ENCODE measurements at places on chromosomes 3 and 15. TPM values are rescaled to one million over a fixed set of nuclear protein-coding genes. Genes with fewer than 3 reads are reported as not detected.

Gene NPAP1
- not detected for total RNA-seq

Gene SPATA12
- total RNA-seq = 0.69 TPM

Gene FOXL2
- not detected for total RNA-seq

Gene GABRA5
- 11.6 TPM for total RNA-seq

Gene CCDC54
- total RNA-seq = not detected

Gene ITIH1
- not detected for total RNA-seq

Gene FBXO40
- 0.08 TPM for total RNA-seq

Gene C3orf80
- total RNA-seq = 0.21 TPM

Gene STRIT1
- not detected for total RNA-seq

- DNase-seq = no peak
These were observed 12.4 kb downstream of the GLCE start for GRCh38 chr15:69172847-69173246.

DNA sequence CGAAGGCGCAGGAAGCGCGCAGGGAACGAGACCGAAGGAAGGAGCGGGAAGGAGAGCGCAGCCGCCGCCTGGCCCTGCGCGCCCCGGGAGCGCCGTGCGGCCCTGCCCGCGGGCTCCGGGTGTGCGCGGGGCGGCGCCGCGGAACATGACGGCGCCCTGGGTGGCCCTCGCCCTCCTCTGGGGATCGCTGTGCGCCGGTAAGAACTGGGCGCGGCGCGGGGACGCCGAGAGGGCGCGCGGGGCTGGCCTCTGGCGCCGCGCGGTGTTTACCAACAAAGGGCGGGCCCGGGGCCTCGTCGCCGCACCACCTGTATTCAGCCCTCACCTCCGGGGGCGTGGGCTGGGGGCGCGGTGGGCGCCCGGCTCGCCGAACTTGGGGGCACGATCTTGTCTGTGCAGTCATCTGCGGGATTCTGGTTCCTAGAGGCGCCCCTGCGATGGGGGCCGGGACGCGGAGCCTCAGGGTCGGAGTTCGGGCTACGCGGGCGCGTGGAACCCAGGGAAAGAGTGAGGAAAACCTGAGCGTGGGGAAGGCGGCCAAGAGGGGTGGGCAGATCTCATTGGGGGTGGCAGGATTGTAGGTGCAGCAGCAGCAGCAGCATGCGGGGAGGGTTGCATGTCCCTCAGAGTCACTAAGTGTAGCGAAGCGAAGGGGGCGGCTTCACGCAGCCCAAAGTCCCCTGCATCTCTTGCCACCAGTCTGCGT, 641 bp downstream of the ACVR2B start:
- DNase-seq = no peak

DNA sequence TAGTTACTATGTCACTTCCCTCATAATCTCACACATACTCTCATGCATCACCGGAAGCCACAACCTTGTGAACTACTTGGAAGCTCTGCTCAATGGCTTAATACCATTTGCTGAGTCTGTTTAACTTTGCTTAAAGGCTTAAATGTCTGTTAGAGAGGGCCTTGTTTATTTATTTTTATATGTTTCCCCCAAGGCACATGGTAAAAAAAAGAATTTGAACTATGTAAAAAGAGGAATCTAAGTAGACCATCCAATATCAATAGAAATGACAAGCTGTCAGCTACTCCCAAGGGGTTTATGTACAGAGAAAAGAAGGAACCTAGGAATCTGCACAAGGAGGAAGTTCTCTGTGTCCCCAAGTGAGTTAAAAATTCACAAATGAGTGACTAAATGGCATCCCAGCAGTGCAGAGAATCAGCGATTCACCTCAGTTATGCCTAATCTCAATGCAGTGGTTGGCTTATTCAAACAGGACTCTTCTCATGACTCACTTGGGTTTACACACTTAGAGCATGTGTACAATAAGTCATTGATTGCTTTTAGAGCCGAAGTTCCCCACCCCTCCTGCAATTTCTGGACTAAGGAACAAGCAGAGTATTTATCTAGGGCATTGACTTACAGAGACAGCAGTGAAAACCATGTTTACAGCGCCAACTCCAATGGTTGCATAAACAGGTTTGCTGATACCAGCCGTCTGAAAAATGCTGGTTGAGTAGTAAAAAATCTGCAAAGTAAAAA, 24.4 kb downstream of the SLC2A2 start:
- DNase-seq = peak; percentile 96

GRCh38 chr3:47413751-47414150, 32.9 kb downstream of the PTPN23 start:
- no peak for DNase-seq

GRCh38 chr3:23546181-23546580, 259.6 kb upstream of the UBE2E1 start:
- DNase-seq = no peak

DNA sequence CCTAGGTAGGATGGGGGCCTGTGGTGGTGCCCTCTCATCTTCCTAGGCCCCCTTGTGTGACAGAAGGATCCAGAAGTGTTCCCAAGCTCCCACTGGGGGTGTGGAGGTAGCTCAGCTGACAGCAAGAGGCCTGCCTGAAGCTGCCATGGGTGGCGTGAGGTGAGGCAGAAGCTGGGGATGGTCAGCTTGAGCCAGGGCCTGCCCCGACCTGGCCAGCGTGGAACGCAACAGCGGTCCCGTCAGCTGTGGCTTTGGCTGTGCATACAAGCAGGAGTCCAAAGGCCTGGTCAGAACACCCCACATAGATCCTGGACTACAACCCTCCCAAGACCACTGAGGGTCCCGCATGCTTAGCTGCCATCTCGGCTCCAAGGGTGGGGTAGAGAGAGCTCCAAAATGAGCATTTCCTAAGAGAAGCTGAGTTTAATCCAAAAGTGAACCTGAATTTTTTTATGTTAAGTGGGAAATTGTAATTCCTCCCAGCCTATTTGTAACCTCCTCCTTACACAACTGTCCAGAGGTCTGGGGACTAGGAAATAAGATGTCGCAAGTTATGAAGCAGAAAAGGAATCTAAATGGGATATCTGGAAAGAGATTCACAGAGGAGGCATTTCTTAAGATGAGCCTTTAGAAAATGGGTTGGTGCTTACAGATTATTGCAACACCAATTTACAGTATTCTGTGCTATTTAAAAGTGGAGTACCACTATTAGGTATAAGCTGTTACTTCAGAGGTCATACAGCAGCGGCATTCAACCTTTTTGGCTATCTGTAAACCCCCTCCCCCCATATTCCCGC, 9.9 kb upstream of the PLA2G4D start:
- no peak for DNase-seq

GRCh38 chr3:179438841-179439240, 12.4 kb downstream of the GNB4 start:
- DNase-seq = no peak

DNA sequence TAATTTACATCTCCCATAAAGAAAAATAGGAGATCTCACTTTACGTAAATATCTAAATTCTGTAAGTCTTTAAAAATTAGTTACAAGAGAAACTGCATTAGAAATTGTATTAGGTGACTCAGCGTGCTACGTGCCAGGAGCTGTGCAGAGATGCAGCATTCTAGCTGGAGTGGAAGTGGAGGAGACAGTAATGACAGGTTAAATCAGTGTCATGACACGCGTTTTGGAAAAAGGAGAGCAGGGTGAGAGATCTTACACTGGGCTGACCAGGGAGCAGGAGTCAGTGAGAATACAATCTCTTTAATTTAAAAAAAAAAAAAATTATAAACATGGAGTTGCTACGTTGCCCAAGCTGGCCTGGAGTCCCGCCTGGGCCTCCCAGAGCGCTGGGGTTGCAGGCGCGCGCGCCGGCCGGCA, 635 bp downstream of the TUBGCP5 start:
- DNase-seq = no peak

DNA sequence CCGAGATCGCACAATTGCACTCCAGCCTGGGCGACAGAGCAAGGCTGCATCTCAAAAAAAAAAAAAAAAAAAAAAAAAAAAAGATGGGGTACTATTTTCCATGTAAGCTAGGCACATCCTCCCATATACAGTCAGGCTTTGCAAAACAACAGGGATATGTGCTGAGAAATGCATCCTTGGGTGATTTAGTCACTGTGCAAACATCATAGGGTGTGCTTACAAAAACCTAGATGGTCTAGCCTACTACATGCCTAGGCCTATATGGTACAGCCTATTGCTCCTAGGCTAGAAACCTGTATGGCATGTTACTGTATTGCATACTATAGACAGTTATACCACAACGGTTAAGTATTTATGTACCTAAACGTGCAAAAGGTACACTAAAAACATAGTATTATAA, 75.0 kb downstream of the TTBK2 start:
- no peak for DNase-seq

DNA sequence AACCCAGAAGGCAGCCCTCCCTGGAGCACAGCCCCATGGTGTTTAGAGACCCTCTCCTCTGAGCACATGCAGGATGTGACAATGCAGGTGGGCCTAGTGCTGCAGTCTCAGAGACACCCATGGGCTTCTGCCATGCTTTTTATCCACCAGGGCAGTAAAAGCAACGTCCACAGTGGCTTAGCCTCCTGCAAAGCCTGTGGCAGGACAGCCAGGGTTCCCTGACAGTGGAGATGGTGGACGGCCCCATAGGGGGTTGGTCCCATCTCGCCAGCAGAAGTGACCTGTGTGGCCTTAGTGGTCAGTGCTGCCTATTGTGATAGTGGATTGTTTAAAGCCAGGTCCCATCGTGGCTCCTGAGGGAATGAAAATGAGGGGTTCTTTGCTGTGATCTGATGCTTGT, 46.6 kb downstream of the APBA2 start:
- no peak for DNase-seq

- no peak for DNase-seq
These were observed 114.3 kb upstream of the CACNA2D3 start for GRCh38 chr3:54008099-54008498.

DNA sequence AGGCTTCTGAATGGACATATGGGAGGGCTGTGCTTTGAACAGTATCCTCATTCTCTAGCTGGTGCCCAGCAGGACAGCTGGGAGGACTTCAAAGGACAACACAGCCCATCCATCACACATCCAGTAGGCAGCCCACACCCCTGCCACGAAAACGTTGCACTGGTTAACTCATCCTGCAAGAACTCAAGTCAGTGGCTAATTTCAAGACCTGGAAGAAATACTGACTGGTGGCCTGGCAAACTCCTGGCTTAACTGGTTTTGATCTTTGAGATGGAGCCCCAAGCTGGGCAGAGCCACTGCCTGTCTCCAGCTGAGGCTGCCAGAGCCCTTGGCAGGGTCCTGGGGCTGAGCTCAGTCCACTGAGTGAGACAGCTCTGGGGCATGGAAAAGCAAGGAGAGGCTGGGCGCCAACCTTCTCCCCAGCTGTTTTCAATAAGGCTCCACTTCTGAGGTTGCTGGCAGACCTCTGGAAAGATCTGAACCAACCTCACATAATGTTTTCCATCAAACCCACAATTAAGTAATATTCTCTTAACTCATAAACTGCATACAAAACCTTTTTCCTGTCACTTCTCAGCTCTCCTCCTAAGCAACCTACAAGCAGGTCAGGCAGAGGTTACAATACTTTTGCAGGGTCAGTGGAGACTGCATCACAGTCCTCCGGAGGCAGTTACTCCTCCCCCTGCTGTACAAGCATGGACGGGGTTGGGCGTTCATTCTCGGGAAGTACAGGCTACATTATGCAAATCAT, 110.3 kb downstream of the MYLK start:
- peak; percentile 40 for DNase-seq

GRCh38 chr3:13673207-13673606, 124.3 kb downstream of the FBLN2 start:
- DNase-seq = peak; percentile 31

DNA sequence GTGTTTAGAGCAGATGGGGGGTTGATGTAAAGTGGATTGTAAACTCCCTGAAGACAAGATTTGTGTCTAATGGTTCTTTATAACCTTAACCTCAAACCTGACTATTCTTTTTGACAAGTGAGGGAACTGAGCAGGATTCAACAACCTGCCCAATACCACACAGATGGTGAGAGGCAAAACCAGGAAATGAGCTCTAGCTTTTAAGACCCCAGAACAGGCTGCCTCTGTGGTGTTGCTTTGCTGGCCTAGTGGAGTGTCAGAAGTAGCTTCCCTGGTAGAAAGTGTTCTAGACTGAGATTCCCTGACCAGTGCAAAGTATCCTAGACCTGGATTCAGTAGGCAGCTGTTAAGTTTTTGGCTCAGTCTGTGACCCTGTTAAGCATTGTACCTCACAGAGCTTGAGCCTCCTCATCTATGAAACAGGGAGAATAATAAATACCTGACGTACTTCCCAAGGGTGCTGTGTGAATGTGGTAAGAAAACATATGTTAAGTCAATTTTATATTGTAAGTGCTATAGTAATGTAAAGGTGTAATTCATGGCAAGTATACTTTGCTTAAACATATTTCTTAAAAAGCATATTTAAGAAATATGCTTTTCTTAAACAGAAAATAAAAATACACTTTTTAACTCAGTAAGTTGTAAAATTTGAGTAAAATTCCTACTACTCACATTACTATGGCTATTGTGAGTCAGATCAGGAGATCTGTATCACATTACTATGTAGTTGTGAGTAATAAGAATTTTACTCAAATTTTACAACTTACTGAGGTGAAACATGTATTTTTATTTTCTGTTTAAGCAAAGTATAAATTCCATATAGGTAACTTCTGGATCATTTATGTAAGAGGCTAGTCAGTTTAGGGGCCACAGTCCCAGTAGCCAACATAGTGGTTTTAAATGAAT, 8.8 kb downstream of the GPR87 start:
- no peak for DNase-seq

- no peak for DNase-seq
These were observed 26.4 kb downstream of the GNB5 start for GRCh38 chr15:52164631-52165265.

DNA sequence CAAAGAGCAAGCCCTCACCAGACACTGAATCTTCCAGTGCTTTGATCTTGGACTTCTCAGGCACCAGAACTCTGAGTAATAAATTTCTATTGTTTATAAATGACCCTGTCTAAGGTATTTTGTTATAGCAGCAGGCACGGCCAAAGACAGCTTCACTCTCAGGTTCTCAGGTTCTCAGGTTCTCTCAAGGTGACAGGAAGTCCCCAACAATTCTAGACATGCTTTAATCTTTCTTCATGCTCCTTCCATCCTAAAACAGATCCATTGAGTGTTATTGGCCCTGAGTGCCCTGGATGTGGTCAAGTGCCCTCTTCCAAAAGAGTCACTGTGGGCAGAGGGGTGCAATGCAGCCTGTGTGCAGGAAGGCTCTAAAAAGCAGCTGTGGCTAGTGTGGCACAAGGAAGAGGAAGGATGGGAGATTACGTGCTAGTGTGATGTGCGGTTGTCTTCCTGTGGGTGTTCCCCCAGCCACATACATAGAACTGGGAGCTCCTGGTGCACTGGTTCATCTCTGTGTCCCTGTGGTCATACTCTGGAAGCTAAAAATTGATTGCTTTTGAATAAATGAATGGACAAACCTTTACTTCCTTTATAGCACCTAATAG, 11.0 kb upstream of the RAB7A start:
- no peak for DNase-seq

DNA sequence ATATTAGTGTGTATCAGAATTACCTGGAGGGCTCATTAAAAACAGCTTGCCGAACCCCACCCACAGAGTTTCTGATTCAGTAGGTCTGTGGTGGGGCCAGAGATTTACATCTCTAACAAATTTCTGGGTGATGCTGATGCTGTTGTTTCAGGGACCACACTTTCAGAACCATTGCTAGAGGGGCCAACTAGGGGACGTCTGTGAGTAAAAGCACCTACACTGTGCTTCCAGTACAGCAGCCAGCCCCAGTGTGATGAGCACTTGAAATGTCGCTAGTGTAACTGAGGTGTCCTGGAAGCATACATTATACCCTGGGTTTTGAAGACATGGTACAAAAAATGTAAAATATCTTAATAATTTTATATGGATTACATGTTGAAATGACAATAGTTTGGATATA, 33.0 kb downstream of the AGTR1 start:
- DNase-seq = no peak

- DNase-seq = no peak
These were observed 286.7 kb downstream of the ROBO2 start for GRCh38 chr3:77326586-77326985.

All from SK-MEL-5 (cell line).